ENCODE measurements at places on chromosomes 6 and 20.

DNA sequence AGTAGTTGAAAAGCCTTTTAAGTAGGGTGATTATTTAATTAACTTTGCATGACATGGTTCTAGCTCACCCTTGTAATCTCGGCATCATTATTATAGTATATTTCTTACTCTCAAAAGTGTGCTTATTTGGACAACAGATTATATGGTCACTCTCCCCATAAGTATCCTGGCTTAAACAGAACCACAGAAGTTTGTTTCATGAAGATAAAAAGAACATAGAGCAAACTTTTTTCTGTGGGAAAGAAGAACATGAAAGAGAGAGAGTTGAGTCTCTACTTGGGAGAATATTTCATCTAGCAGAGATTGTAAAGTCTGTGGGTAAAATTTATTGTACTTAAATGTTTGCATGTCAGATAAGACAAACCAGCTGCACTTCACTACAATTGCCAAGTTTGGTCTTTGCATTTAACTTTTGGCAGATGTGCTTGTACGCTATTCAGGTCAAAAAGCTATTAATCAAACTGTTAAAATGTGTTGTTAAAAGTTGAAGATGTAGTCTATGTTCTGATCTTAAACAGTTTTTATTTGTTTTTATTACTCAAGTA is 33.4 kb upstream of the PRIM2 start:
- H3K4me3 ChIP-seq, result no peak overlapping the region
- H3K4me1 ChIP-seq, result no peaks in the 10 kb centered on the region
- H3K27me3 ChIP-seq, result no peaks in the 10 kb centered on the region
- H3K27ac ChIP-seq, result no peak overlapping the region
- no peak for DNase-seq

GRCh38 chr6:27650620-27651370 is 177.9 kb upstream of the ZNF184 start:
- no peaks in the 10 kb centered on the region for H3K4me1 ChIP-seq
- H3K27ac ChIP-seq, result no peak overlapping the region
- no peak overlapping the region for H3K4me3 ChIP-seq
- DNase-seq, result no peak
- no peaks in the 10 kb centered on the region for H3K36me3 ChIP-seq

DNA sequence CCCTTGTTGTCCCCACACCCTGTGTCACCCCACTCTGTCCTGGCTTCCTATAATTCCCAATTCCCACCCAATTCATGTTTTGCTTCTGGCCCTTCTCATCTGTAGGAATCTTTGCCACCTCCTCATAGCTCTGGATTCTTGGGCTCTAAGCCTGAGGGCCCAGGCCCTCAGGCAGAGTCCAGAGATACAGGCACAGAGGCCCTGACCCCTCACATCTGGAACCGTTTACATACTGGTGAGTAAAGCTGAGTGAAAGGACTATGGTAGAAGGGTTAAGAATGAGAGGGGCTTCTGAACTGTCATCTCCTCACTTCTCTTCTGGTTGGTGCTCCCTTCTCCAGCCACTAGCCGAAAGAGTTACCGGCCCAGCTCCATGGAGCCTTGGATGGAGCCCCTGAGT is 13.6 kb downstream of the PRRC2A start:
- no peak overlapping the region for H3K27ac ChIP-seq
- H3K36me3 ChIP-seq, result peaks cover 43% of the 10 kb centered on the region
- DNase-seq, result no peak
- peaks cover 18% of the 10 kb centered on the region for H3K4me1 ChIP-seq
- H3K27me3 ChIP-seq, result no peaks in the 10 kb centered on the region

GRCh38 chr20:25056690-25057233 is 1.2 kb downstream of the ACSS1 start:
- H3K4me1 ChIP-seq, result peaks cover 58% of the 10 kb centered on the region
- H3K27ac ChIP-seq, result peak overlapping the region; percentile 85
- no peak for DNase-seq
- no peaks in the 10 kb centered on the region for H3K27me3 ChIP-seq
- no peaks in the 10 kb centered on the region for H3K36me3 ChIP-seq

DNA sequence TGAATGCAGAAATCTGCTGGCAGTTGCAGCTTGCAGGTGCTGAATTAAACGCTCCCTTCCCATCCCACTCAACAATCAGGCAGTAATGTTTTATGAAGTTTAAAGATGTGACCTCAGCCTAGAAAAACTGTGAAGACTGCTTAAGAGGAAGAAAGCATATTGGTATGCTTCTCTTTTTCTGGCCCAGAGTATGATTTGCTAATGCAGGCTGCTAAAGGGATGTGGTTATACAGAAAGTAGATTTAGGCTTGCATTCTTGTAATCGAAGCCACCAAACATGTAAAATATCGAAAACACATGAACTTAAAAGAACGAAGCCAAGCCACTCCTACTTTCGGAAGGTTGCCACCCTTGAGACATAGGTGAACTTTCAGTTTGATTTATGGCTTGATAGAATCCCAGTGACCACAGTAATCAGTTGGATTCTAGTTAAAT is 40.7 kb downstream of the MAP3K5 start:
- no peaks in the 10 kb centered on the region for H3K36me3 ChIP-seq
- DNase-seq, result no peak
- no peak overlapping the region for H3K4me3 ChIP-seq
- H3K27ac ChIP-seq, result no peak overlapping the region
- H3K27me3 ChIP-seq, result no peaks in the 10 kb centered on the region

GRCh38 chr6:39965751-39966150 is 31.5 kb upstream of the MOCS1 start:
- no peak overlapping the region for H3K27ac ChIP-seq
- no peaks in the 10 kb centered on the region for H3K27me3 ChIP-seq
- no peaks in the 10 kb centered on the region for H3K4me1 ChIP-seq
- no peaks in the 10 kb centered on the region for H3K36me3 ChIP-seq

DNA sequence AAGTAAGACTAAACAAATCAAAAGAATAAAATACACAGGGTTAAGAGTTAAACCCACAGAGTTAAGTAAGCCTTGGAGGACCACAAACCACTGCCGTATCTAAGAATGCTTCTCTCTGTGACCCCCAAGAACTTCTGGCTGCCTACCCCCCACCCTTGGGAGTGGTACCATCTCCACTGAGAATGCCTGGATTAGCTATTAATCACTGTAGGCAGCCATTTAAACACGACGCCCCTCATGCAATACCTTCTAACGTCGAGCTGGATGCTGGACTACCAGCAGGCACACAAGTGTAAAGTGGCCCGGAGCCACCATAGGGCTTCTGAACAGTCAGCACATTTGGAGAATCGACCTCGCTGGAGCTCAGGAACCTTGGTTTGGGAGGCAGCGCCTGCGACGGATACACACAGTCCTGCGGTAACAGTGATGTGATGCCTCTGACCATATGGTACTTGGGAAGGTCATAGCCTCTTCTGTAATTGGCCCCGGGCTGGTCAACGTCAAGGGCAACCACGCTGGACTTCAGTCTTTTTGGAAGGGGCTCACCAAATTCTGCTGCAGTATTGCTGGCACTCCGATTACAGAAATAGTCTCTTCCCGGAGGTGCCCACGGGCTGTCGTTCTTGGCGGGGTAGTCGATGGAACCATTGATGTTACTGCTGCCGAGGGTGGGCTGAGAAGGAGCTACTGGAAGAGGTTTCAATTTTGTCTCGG is 18.0 kb downstream of the ZNF217 start:
- peaks cover 21% of the 10 kb centered on the region for H3K4me1 ChIP-seq
- peaks cover 16% of the 10 kb centered on the region for H3K36me3 ChIP-seq
- DNase-seq, result no peak
- H3K4me3 ChIP-seq, result no peak overlapping the region
- H3K27me3 ChIP-seq, result no peaks in the 10 kb centered on the region
- H3K27ac ChIP-seq, result no peak overlapping the region

GRCh38 chr6:55290736-55291135 is 36.5 kb upstream of the GFRAL start:
- H3K36me3 ChIP-seq, result no peaks in the 10 kb centered on the region
- no peaks in the 10 kb centered on the region for H3K4me1 ChIP-seq

DNA sequence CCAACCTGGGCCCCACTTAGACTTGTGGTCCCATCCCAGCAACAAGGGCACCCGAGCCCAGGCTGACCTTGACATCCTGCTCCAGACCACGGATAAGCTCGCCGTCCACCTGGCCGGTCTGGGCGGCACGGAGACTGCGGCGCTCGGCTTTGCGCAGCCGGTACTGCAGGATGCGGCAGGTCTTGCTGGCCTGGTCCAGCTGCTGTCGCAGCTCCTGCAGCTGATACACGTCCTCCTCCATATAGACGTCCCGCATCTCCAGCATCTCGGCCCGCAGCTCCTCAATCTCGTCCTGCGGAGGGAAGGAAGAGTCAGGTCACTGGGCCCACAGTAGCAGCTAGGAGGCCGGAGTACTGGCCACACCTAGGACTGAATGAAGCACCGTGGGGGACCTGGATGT is 36.8 kb upstream of the TLDC2 start:
- no peak overlapping the region for H3K27ac ChIP-seq

- H3K27me3 ChIP-seq, result no peaks in the 10 kb centered on the region
- no peak for DNase-seq
- H3K4me3 ChIP-seq, result no peak overlapping the region
- peak overlapping the region; percentile 35 for H3K27ac ChIP-seq
These were observed 79.3 kb downstream of the TCP11 start for GRCh38 chr6:35061651-35062410.

DNA sequence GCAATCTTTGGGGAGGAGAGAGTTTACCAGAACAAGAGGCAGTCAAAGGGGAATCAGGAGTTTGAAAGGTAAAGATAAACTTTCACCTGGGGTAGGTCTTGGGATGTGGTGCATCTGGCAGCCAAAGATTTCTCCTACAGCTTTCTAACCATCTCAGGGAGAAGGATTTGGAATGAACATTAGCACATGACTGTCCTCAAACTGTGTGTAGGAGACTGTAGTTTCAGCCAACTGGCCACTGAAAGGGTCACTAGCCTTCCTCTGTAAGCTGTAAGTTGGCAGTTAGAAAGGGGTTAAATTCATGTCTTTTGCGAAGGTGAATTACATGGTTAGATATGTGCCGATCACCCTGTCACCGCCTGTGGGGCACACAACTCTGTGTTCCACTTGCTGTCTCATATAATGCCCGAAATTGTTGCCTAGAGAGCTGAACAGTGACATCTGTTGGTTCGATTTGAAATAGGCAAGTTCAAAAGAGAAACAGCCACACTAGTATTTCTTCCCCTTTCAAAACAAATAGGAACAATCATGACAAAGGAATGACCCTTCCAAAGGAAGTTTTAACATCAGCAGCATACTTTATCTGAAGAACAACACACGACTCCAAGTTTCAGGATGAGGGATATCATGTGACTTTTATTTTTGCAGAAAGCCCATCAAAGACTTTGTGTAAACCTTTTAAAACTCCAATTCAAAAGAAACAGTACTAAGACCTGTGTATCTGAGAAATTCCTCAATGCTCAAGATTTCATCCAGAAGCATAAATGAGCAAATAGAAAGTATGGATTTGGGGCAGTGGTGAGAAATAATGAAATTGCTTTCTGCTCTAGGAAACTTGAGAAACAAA is 1.1 kb upstream of the OPN5 start:
- no peak overlapping the region for H3K4me3 ChIP-seq
- no peaks in the 10 kb centered on the region for H3K36me3 ChIP-seq
- no peaks in the 10 kb centered on the region for H3K4me1 ChIP-seq

GRCh38 chr20:39294137-39294725 is 332.1 kb downstream of the DHX35 start:
- H3K27me3 ChIP-seq, result no peaks in the 10 kb centered on the region
- no peaks in the 10 kb centered on the region for H3K4me1 ChIP-seq
- no peak overlapping the region for H3K4me3 ChIP-seq
- H3K27ac ChIP-seq, result no peak overlapping the region

DNA sequence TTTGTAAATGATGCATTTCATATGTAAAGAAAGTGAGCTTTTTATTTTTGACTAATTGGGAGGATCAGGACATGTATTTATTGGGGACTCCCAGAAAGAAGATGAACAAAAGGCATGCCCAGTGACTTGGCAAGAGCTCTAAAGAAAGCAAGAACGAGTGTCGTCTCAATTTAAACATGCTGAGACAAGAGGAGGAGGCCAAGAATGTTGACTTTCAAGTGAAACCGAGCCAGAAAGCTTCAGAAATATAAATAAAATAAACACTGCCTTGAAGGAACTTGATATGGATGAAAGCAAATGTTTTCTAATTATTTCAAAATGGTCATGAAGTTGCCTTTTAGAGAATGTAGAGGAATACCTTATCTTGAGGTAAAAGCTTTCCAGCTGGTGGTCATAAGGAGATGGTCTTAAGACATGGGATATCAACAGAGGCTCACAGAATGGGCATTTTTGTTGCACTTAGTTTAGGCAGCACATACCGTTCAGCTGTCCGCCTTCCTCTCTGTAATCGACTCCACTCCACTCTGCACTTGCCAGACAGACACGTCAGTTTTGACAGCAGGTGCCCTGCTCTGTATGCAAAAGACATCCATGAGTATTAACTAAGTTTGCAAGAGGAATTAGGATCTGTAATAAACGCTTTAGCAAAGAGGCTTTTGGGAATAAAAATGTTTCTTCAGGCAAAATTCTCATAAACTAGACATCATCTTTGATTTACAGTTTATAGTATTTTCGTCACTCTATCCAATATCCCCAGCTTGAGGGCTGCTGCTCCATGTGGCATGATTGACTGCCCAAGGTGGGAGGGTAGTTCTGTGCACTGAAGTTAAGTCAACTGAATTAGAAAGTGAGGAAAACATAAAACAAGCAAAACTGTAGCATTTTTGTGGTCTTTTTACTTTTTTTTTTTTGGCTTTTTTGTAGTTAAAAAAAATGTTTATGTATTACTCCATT is 613.1 kb downstream of the PKHD1 start:
- no peak for DNase-seq
- H3K4me3 ChIP-seq, result no peak overlapping the region
- H3K36me3 ChIP-seq, result no peaks in the 10 kb centered on the region
- H3K27me3 ChIP-seq, result no peaks in the 10 kb centered on the region

GRCh38 chr6:46451343-46451742 is 39.9 kb downstream of the RCAN2 start:
- H3K4me3 ChIP-seq, result no peak overlapping the region
- H3K27ac ChIP-seq, result no peak overlapping the region
- H3K36me3 ChIP-seq, result no peaks in the 10 kb centered on the region
- no peaks in the 10 kb centered on the region for H3K4me1 ChIP-seq
- DNase-seq, result no peak

DNA sequence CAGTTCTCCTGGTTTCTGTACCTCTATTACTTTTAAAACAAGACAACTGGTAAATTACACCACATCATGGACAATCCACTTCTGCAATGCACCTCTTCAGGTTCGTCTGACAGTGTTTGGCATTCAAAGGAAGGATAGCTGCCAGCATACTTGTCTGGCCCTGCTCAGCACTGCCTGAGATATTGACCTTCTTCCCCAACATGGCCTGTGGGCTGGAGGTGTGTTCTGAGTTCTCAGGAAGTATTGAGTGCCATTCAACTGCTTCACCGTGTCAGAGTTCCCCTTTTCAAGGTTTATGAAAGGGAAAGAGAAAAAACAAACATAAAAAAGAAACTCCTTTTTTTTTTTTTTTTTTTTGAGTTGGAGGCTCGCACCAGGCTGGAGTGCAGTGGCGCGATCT is 267.9 kb upstream of the SASH1 start:
- H3K4me1 ChIP-seq, result no peaks in the 10 kb centered on the region
- no peaks in the 10 kb centered on the region for H3K27me3 ChIP-seq
- H3K27ac ChIP-seq, result no peak overlapping the region
- H3K36me3 ChIP-seq, result no peaks in the 10 kb centered on the region
- no peak for DNase-seq
- H3K4me3 ChIP-seq, result no peak overlapping the region

Measured in tibial nerve (tissue), 4 donors.